ENCODE measurements at places on chromosomes 7 and 10.

- no peak for DNase-seq
Measured at GRCh38 chr7:37265006-37265405, 183.7 kb downstream of the ELMO1 start.

GRCh38 chr10:133308421-133309099 lies at the start of the genes TUBGCP2 and ZNF511:
TUBGCP2 (minus strand) TSS chr10:133308872; CDS start chr10:133302941, 5,931 bp downstream.
ZNF511 (plus strand) TSS chr10:133308914; CDS start chr10:133308944, 30 bp downstream.
- DNase-seq, result peak; percentile 87

DNA sequence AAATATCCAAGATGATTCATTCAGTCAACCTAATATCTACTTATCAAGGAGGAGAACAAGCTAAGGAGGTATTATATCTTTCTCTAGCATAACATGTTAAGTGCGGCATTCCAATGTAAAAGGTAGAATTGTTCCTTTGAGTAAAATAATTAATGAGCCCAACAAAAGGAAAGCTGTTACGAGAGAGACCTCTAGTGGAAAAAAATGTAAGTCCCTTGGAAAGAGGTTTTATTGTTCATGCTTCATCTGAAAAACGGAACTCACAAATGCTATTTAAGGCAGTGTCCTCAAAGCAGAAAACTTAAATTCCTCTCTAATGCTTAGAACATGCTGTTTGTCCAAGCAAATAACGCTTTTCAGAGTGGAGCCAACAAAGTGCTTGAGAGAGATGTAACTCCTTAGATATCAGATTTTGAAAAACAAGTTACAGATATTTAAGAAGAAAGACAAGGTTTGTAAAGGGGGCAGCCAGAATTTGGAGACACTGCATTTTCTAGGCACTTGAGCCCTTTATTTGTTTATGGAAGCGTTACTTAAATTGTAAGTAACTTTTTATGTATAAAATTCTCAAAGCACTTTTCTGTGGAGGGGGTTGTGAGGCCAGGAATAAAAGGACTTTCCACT lies 119.9 kb downstream of the TFEC start:
- DNase-seq, result no peak

DNA sequence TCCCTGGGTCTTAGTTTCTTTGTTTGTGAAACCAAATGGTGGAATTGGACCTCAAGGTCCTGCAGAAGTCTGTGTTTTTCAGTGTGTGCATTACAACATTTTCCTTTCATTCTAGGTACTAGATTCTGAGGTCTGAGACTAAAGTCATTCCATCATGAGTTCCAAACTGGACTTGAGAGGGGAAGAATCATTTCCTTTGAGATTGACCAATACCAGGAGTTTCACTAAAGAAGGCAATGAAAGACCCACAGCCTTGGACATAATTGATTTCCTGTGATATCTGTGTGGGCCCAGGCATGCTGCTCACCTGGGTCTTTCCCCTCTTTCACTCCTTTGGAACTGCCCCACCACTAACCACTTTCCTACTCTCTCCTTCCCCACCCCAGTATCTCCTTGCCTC lies 18.2 kb downstream of the TAS2R41 start:
- DNase-seq, result no peak

DNA sequence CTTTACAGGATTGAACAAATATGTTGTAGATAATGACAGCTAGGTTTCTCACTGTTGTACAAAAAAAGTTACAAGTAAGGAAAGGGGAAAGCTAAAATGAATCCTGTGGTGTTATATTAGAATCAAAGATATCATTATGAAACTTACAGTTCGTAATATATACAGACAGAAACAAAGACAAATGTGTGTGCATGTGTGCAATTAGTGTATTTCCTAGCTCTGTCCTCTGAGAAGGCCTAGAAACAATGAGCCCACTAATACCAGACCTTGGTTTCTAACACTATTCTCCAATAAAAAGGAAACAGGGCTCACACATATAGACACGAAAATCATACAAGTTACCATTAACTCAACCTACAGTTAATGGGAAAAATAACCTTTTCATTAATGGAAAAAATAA lies 8.0 kb downstream of the KDM7A start:
- no peak for DNase-seq

- no peak for DNase-seq
Measured at GRCh38 chr7:44277851-44278250, 47.5 kb downstream of the CAMK2B start.

GRCh38 chr7:103573479-103574058 lies 127.6 kb upstream of the SLC26A5 start:
- no peak for DNase-seq

- DNase-seq, result no peak
Measured at GRCh38 chr10:77240706-77241349, 396.8 kb downstream of the KCNMA1 start.

DNA sequence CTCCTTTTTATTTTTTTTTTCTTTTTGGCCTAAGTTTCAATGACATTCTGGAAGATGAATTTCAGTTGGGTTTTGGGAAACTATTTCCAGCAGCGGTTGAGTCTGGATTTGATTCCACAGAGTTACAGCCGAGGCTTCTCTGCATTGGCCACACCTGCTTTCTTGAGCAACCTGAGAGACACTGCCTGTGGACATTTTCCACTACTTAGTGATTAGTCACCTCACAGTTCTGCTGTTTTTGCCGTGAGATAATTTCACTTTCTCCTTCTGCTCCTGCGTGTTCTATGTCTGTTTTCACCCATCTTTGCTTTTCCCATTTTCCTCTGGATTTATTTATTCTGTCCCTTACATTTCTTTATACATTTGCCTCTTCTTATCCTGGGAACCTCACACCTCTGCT lies 243.0 kb downstream of the BICC1 start:
- DNase-seq, result no peak

- no peak for DNase-seq
Measured at GRCh38 chr7:108062250-108063014, 59.5 kb upstream of the LAMB1 start.

DNA sequence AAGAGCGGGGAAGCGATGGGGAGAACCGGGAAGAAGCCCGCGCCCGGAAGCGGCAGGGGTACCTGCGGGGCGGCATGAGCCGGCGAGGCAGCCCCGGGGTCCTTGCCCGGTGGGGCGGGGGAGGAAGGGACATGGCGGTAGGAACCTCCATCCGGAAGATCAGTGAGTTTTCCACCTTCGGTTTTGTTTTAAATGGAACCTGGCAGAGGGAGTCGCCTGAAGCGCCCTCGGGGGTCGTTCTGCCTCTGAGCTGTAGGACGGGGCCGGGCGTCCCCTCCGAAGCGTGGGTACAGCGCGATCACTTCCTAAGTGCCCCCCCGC lies 471 bp downstream of the PFKP start:
- no peak for DNase-seq

DNA sequence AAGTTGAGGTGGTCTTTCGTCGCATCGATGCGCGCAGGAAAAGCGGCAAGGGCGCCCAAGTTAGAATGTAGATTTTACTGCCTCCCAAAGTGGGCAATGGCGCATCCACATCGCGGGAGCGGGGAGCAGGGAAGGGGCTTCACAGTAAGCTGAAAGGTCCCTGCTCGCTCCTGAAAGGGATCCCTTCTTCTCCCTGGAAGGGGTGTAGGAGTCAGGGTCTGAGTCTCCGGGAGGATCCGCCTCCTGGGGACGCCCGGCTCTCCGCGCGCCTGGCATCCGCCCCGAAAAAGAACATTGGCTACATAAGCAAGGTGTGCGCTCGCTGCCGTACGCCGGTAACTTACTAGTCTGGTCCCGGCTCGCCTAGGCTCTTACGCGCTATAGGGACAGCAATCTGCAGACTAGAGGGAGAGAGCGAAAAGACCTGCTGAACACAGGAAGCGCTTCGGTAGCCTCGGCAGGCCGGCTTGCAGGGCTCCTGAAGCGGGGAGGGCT lies 804 bp downstream of the UNC5B start:
- no peak for DNase-seq

- no peak for DNase-seq
Measured at GRCh38 chr7:115822801-115823200, 207.8 kb downstream of the TFEC start.

GRCh38 chr7:99606531-99606930 lies 8.5 kb downstream of the TMEM225B start:
- DNase-seq, result no peak

DNA sequence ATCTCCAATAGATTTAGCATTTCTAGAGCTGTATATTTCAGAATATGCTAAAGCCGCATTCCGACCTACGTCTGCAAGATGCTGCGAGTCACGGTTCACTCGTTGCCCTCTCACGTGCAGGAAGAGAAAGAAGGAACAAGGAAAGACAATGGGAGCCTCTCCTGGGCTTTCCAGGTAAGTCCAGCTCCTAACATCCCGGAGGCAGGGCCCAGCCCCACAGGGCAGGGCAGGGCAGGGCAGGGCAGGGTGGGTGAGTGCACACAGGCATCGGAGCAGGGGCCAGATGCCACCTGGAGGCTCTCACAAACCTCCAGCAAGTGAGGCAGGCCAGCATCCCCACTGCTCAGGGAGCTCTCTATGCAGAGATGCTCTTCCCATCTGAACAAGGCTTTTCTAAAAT lies 50.8 kb downstream of the VOPP1 start:
- no peak for DNase-seq

- no peak for DNase-seq
Measured at GRCh38 chr10:108783897-108784296, 1139.4 kb downstream of the XPNPEP1 start.

DNA sequence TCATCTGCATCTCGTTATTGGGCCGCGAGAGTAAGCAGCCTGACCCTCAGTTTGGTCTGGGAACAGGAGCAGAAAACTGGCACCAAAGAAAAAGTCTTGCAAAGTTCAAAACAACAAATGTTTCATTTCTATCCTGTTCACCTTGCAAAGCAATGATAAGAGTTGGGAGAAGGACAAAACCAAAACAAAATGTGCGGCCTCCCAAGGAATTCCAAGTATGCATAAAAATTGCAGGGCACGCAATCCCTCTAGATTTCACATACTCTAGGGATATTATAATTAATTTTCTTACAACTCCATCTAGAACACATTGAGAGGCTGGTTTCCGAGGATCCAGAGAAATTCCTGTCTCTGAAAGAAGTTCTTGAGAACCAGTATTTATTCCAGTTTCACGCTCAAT lies 20.1 kb downstream of the CHUK start:
- DNase-seq, result no peak

GRCh38 chr7:128105228-128106022 lies 74.2 kb upstream of the LRRC4 start:
- DNase-seq, result no peak

DNA sequence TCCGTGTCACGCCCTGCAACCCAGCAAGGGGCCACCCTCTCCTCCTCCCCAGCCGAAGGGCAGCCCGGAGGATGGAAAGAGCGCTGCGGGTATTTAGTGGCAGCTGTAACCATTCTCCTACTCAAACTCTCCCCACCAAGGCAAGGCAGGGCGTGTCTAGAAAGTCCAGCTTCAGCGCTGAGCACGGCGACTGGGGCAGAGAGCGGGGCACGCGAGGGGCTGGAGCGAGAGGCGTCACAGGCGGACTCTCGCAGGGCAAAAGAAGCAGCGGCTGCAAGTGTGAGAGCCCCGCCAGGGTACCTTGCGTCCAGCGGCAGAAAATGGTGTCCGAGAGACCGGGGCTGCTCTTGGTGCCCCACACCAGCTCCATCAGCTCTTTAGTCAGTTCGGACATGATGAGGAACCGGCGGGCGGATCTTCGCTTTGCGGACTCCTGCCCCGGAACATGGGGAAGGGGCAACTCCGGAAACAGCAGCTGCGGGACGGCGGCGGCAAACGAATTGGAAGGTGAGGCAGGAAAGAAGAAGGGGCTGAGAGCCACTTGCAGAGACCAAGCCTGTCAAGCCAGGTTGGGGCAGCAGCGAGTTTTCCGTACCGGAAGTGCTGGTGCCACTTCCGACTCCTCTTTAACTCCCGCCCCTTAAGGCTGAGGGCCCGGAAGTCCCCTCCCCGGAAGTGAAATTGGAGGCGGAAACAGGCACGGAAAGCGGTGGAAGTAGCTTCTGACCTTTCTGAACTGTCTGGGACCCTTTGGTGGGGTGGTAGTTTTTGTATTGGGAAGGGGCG lies at the start of gene MINDY3:
MINDY3 (minus strand) TSS at position 602 of the 786 bp plus-strand sequence; CDS start at position 394, 208 bp downstream.
- peak; percentile 58 for DNase-seq

- no peak for DNase-seq
Measured at GRCh38 chr10:117411479-117412399, 36.5 kb upstream of the PDZD8 start.
